CD4-positive, alpha-beta T cell treated with Interleukin-4 for 4 hours (primary cell): ENCODE measurements at places on chromosomes 3 and 15.

DNA sequence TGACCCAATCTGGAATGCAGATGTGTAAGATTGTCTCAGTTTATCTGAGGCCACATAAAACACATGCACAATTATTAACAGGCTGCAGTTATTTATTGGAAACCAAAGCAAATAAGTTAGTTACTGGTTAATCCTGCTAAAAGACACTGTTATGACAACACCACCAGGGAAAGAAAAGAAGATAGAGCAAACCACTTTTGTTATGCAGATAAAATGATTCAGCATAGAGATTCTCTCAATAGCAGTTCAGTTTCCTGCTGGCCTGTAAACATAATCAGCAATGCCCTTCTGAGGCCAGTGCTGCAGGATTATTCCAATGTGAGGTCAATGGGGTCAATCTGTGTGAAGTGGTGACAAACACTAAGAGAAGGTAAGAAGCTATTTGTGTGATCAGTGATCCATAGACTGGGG lies 244.4 kb downstream of the ZBTB20 start:
- DNase-seq = no peak

- DNase-seq = no peak
Measured at GRCh38 chr3:160170409-160171370, 54.5 kb upstream of the C3orf80 start.

- no peak for DNase-seq
Measured at GRCh38 chr15:48862705-48863104, 15.2 kb upstream of the EID1 start.

DNA sequence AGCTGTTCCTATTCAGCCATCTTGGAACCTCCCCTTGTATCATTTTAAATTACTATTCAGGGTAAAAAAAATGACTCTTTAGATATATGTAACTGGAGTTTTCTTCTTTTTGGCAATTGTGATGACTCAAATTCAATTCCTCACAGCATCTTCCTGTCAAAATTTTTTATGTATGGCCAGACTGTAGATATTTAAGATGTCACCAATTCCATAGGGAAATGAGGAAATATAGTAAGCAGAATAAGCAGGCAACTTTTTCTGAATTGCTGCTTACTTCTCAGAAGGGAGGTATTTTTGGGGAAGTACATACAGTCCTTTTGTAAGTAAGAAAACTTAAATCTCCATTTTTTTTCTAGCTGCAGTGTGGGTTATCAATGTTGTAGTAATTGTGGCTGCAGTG lies 28.8 kb downstream of the EAF2 start:
- no peak for DNase-seq

GRCh38 chr3:73707772-73708171 lies 83.0 kb upstream of the PDZRN3 start:
- DNase-seq = no peak

DNA sequence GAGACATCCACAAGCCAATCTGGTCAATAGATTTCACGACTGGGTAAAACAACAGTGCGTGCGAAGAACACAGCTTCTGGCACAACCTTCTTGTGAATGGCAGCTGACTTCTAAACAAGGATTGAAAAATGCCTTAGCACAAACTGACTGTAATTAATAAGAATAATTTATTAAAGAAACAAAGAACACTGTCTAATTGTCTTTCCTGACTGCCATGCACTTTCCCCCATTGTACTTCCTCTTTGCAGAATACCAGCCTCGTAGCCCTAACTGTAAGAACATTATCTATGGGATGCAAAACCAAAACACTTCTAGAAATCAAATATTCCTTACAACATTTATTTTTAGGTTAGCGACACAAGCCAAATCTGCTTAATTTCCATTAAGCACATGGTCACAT lies 6.5 kb downstream of the FOXP1 start:
- DNase-seq = no peak

DNA sequence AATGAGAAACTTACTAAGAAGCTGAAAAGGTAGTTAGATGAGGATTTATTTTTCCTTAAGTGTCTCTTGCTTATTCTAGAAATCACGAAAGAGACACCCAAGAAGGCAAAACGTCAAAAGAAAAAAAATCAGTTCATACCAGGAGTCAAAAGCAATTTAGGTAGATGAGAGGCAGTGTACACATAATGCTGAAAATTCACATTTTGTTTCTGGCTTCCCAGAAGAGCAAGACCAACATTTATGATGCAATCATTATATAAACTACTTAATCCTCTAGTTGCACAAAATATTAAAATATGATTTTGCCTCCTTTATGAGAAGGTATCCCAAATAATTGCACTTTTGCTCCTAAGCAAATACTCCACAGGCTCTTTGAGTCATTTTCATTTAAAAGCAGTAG lies 228.0 kb downstream of the FMN1 start:
- DNase-seq = no peak

DNA sequence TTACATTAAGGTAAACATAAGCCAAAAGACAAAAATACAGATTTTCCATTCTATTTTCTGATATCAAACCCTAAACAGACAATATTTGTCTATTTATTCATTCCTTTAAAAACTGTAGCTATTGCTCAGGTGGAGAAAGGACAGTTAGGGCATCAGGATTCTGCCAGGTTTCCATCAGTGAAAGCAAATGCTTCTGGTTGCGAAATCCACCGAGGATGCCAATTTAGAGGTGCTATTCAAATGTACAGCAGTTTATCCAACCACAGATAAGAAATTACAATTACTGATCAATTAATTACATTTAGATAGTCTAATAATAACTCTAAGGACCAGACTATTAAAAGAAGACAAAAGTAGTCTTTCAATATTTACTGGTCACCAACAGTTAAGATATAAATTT lies 3.9 kb downstream of the TOMM70 start:
- DNase-seq = no peak

GRCh38 chr3:126308394-126309125 lies 48.6 kb downstream of the KLF15 start:
- DNase-seq = no peak

- DNase-seq = no peak
Measured at GRCh38 chr15:88246081-88246480, 10.5 kb downstream of the NTRK3 start.

GRCh38 chr3:155370764-155371503 lies 77.5 kb upstream of the STRIT1 start:
- DNase-seq = no peak

GRCh38 chr15:54307252-54307902 lies 329.1 kb downstream of the UNC13C start:
- DNase-seq = no peak

DNA sequence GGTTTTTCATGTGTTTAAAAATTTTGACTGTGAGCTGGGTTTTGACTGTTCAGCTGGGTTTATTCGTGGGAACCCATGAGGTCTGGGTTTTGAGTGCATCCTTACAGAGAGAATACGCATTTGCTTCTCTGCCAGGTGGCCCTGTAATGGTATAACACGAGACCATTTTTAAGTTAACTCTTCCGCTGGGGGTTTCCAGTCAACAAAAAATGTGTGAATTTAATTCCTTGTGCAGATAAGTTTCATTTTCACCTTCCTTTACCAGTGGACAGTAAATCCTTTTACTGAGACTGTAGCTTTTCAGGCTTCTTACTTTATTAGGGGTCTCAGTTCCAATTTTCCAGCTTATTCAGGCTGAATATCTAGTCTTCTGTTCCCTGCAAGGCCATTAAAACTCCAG lies 149.6 kb downstream of the OPA1 start:
- DNase-seq = no peak

DNA sequence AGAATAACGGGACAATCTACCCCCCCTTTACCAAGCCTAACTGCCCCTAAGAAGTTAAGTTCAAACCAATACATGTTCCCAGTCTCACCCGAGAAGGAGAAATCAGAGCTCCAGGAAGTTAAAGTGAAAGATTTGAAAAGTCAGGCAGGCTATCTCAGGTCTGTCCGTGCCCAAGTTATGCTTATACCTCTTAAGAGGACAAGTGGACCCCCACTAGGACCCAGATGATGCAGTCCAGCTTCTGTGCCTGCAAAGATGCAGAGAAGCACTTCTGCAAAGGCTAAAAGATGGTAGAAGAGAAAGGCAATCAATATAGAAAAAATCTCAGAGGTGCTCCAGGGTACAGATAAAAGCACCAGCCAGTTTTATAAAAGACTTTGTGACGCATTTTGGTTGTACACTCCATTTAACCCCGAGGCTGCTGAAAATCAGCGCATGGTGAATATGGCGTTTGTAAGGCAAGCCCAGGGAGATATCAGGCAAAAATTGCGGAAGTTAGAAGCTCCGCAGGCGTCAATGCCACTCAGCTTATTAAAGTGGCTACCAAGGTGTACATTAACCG lies 9.8 kb upstream of the SLC9C1 start:
- DNase-seq = peak; percentile 8

- no peak for DNase-seq
Measured at GRCh38 chr15:93646193-93646592, 557.2 kb upstream of the RGMA start.

GRCh38 chr15:80904998-80905397 lies 84.6 kb downstream of the MESD start:
- no peak for DNase-seq

GRCh38 chr3:48187301-48187578 lies 977 bp downstream of the CDC25A start:
- DNase-seq = no peak

- DNase-seq = no peak
Measured at GRCh38 chr15:45641374-45641781, 6.5 kb downstream of the SQOR start.

DNA sequence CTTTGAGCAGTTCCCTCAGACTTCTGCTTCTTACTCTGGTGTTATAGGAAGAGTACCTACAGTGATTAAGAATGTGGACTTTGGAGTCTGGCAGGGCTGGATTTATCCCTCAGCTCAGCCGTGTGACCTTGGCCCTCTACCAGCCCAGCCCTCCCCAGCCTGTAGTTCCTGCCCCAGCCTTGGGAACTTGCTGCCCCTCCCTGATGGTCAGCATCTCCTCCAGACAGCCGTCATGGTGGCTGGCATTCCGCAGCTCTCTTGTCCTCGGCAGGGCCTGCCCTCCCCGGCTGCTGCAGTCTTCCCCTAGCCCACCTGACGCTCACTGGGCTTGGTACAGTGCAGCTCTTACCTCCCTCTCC lies 21.9 kb upstream of the CPNE9 start:
- DNase-seq = no peak

DNA sequence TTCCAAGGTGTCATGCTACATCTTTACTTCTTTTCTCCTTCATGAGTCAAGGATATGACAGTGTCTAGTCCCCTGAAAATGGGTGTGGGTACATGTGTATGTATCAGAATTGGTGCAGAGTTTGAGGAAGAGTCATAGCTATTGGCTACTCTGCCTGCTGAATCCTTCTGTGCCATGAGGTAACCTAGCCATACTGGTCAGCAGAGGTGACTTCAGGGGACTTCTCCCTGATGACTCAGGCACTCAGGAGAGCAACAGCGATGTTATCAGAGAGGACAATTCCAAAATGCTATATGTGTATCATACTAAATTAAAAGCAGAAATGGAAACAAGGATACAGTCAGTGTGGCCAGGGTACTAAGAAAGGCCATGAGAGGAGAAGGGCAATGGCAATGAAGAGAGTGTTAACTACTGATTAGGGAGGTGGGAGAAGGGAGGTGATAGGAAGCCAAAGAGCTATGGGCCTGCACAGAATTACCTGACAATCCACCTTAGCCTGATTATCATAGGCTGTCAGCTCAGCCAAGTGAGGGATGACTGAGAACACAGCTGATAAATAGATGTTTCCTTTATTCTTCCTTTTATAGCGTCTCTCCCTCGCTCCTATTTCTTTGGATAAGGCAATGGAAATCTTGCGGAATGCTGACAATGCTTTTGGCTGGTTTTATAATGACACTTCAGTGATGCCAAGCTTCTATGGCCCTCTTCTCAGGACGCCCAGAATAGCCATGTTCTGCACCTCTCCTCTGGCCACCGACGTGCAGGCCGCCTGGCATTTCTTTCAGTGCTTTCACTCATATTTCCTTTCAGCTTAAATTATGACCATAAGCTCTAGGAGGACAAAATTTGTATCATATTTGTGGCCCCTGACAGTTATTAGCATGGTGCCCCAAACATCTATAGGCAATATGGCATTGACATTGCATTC lies 90.6 kb downstream of the FGF12 start:
- no peak for DNase-seq

GRCh38 chr3:30511524-30512251 lies 94.7 kb upstream of the TGFBR2 start:
- DNase-seq = no peak

DNA sequence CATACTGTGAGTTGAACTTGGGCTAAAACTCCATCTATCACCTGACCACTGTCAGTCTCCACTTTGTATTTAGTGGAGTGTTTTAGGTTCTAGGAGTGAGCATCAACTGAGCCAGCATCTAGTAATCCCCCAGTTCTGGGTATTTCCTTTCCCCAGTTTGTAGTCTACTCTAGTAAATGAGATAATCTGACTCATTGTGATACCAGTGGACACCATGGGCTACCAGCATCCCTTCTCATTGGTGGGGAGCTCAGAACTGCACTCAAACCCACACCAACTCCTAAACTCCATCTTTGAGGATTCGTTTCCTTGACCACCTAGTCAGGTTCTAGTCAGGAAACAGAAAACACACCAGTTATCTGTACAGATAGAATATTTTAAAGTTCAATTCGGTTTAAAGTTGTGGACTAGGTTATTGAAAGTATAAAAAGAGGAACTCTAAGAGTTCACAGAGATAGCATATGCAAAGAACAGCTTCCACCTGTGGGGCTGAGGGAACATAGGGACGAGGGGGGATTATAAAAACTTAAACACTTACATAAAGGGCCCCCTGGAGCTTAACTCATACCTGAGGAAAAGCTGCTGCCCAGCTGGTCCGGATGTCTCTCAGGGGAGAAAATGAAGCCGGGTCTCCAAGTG lies 36.0 kb downstream of the LEO1 start:
- no peak for DNase-seq

DNA sequence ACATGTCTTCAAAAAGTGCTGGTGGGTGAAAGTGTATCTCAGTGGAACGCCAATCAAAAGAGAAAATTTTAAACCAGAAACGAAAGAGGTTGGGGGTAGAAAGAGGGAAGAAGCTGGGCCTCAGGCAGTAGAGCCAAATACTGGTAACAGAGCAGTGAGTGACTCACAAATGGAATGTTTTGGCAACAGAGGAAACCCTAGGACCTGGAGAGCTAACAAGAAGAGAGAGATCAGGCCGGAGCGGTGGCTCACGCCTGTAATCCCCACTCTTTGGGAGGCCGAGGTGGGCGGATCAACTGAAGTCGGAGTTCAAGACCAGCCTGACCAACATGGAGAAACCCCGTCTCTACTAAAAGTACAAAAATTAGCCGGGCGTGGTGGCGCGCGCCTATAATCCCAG lies 450.8 kb upstream of the NAALADL2 start:
- DNase-seq = no peak

DNA sequence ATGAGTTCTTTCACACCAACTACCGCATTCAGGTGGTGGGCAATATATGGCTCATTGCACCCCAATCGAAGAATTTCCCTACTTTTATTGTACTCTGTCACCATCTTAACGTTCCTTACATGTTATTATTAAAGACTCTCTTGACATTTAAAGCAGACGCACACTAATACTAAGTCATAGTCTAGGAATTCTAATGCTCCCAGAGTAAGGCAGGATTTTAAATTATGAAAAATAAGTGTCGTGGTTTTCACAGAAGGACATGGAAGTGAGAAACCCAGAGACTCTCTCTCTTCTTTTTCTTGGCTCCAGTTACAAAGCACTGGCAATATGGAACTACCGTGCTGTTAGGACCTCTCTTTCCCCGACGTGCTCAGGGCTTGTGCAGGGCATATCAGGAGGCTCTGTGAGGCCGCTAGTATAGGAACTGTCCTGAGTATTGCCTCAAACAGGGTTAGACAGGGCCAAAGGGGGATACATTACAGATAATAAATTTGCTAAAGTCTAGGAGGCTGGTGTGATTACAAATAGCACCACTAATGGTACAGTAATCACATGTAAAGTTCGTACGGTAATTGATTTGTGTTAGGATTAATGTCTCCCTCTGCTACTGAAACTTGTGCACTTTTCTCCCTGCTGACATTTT lies 590.8 kb downstream of the FOXP1 start:
- DNase-seq = no peak
